Germinal center (tissue), 1 donor: ENCODE measurements at places on chromosomes 2 and 18.

GRCh38 chr2:128445523-128445900, 126.8 kb upstream of the HS6ST1 start:
- DNase-seq: no peak

GRCh38 chr2:217711188-217711587, 291.6 kb downstream of the TNS1 start:
- DNase-seq: no peak

GRCh38 chr18:62301322-62301721, 23.8 kb upstream of the TNFRSF11A start:
- DNase-seq: no peak

GRCh38 chr2:133377021-133377481, 191.2 kb downstream of the NCKAP5 start:
- DNase-seq: no peak

GRCh38 chr18:61435064-61435652, 101.9 kb downstream of the CDH20 start:
- DNase-seq: peak; percentile 21

DNA sequence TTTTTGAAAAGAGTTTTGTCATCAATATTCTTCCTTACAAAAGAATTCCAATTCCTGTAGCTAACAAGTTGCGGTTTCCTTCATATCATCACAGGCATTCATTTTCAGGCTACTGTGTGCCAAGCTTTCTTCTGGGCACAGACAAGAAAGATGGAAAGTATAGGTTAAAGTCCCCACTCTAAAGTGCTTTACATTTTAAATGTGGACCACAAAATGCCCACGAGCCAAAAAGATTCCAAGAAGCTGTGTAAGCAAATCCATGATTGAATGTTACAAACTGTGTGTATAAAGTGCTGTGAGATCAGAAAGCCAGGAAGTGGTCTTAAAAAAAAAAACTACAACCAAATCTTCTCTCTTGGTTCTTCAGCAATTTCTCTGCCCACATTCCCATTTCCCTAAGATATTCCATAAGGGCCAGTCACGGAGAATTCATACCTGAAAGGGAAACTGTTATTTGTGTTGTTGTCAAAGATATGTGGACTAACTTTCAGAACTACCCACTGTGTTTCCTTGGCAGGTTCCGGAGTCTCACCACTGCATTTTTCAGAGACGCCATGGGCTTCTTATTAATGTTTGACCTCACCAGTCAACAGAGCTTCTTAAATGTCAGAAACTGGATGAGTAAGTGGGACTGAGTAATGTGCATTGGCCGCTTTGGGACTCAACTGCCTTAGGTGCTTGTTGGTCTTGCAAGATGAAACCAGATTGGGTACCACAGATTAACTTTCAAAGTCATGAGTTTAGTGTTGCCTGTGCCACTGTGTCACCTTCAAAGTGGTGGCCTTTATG, 55.7 kb downstream of the RAB27B start:
- DNase-seq: no peak

GRCh38 chr2:148273158-148273691, 252.3 kb downstream of the MBD5 start:
- DNase-seq: no peak

GRCh38 chr2:106572541-106573450, 85.6 kb downstream of the CD8B2 start:
- no peak for DNase-seq

GRCh38 chr2:189952536-189953109, 109.9 kb downstream of the MSTN start:
- DNase-seq: peak; percentile 18

DNA sequence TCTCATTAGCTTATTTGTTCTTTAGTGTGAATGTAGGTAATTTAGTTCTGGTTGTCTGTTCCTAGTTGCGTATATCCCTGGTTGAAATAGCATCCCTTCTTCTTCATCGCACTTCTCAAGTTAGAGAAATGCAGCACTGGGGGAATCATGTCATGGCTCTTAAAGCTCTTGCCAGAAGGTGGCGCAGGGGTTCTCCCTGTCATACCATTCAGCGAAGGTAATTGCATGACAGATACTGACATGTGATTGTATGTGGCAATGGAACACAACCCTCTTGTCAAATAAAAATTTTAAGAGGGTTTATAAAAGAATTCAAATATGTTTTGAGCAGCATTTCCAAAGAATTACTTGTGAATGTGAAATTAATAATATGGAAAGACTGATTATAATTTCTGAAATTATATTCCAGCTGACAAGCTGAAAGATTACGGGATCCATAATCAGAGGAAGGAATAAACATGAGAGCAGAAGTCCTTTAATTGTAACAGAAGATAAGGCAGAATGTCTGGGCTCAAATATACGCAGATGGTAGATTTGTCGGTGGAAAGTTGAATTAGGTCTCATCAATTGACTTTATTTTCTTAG, 411.7 kb downstream of the DSEL start:
- no peak for DNase-seq
